ENCODE measurements at places on chromosomes 4 and X.

- no peak for DNase-seq
These were observed 1324.2 kb downstream of the TECRL start for GRCh38 chr4:63085091-63085490.

DNA sequence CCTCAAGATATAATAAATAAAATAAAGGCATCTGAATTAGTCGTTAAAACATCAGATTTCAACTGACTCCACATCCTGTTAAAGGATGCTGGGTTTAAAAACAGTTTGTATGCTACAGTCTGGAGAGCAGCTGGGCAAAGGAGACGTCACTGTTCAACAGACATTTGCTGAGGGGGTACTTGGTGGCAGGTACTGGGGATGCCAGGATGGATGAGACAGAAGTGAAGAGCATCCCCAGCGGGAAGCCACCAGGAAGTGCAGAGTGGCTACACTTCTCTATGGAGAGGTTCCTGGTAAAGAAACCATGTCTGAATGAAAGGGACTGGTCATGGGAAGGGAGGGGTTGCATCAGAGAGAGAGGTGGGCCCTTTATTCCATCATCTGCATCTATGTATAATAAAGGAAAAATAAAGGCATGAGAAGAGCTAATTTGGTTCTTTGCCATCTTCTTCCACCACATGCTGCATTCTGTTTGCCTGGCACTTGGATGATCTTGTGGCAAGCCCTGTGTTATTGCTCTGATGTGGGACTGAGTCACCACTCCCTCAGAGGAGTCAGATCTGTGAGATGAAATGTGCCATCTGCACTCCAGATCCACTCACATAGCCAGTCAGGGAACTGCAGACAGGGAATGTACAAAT lies 145.0 kb downstream of the SOWAHB start:
- peak; percentile 69 for DNase-seq

- DNase-seq = no peak
These were observed 25.8 kb downstream of the PIN4 start for GRCh38 chrX:72207366-72207765.

DNA sequence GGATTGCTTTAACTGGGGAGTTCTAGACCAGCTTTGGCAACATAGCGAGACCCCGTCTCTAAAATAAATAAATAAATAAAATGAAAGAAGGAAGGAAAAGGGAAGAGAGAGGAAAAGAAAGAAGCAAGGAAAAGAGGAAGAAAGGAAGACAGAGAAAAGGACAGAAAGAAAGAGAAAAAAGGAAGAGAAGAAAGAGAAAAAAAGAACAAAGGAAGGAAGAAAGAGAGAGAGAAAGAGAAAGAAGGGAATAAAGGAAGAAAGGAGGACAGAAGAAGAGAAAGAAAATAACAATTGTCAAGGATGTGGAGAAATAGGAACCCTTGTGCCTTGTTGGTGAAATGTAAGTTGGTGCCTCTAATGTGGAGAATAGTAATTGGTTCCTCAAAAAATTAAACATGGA lies 74.6 kb downstream of the ANAPC4 start:
- no peak for DNase-seq

GRCh38 chr4:113987382-113987941 lies 8.0 kb upstream of the ARSJ start:
- DNase-seq = no peak

DNA sequence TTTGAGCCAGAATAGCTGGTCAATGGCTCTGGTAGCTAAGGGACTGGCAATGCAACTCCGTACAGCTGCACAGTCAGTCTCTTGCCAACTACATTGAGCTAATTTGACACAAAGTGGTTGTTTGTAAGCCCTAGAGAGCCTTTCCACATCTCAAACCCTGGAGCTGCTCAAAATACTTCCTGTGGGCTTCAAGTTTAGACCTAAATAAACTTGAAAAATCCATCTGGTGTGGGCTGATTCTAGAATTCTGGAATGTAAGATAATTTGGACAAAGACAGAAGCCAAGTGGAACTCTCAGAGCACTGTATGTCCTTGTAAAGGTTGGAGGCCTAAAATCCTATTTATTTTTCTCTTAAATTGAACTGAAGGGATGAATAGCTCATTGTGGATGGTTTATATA lies 380.8 kb downstream of the SPRY1 start:
- DNase-seq = no peak

DNA sequence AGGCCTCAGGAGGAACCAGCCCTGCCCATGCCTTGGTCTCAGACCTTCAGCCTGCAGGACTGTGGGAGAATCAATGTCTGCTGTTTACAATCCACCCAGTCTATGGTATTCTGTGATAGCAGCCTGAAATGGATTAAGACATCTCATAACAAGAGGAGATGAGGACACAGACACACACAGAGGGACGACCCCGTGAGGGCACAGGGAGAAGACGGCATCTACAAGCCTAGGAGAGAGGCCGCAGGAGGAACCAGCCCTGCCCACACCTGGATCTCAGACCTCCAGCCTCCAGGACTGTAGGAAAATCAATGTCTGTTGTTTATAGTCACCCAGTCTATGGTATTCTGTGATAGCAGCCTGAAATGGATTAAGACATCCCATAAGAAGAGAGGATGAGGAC lies 3.3 kb downstream of the SLC25A6 start:
- DNase-seq = no peak

- DNase-seq = no peak
These were observed 10.5 kb upstream of the ZCCHC13 start for GRCh38 chrX:74293343-74293946.

DNA sequence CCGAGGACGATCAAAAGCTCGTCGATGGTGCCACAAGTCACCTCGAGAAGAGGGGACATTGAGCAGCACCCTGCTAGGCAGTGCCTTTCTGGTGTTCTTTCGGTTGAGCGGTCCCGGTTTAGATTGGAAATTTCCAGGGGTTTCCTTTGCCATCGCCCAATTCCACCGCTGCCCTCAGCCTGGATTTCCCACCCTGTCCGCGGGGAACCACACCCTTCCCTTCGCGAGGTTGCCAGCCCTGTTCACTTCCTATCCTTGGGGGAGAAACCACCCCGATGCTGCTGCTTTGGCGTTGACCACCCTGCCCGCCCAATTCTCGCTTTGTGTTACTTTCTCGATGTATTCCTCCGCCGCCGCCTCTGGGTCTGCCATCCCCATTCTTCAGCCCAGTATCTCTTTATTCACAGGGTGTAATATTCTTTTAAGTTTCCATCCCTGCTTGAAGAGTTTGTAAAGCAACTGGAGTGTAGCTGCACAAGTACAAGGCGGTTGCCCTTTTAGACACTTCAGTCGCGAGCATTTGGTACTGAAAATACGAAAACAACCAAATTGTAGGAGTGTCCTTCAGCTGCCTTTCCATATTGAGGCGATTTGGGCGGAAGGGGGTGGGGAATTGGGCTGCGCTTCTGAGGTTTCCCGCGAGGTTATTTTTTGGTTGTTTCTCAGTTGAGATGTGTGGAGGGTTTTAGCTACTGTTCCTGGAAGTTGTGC lies 1.1 kb downstream of the OGT start:
- no peak for DNase-seq

DNA sequence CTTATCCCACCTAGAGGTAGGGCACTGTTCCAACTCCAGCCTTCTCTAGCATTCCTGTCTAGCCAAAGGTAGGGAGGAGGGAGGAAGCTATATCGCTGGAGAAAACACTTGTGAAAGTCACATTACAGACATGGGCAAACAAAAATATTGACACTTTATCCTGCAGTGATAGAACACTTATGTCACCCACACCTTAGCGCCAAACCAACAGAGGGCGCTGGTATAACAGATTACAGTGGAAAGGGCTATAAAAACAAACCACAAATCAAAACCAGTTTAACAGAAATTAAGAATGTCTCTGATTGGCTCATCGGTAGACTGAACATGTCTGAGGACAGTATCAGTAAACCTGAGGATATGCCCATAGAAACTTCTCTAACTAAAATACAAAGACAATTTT lies 451.3 kb downstream of the TLL1 start:
- DNase-seq = no peak

DNA sequence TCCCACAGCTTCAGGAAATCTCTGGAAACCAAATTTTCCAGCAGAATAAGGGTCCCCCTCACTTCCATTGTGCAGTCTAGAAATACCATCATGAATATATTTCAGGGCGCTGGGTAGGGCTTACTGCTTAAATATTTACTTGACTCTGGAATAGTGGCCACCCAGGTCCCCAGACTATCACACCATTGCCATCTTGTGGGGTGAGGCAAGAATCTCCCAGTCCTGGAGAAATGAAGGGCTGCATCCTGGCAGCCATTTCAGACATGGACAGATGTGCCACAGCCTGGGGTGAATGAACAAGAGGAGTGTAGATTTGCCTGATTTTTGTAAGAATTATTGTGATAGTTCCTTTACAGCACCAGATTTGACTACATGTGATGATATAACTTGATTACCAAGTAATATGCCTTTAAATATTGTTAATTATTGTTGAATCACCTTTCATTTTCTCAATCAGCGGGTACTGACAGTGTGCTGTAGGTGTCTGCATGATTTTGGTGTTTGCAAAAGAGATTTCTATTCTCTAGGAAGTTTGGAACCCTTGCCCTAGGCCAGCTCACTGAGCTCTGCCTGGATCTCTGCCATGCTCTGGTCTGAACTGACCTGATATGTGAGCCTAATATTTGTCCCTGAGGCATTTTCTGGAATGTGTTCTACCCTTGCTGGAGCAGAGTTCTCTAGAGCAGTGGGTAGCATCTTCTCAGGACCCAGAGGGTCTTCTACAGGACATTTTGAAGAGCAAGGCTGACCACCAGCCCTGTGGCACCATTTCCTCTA lies 183.4 kb downstream of the KIT start:
- DNase-seq = no peak

GRCh38 chr4:123497340-123497739 lies 100.7 kb downstream of the SPRY1 start:
- DNase-seq = no peak

DNA sequence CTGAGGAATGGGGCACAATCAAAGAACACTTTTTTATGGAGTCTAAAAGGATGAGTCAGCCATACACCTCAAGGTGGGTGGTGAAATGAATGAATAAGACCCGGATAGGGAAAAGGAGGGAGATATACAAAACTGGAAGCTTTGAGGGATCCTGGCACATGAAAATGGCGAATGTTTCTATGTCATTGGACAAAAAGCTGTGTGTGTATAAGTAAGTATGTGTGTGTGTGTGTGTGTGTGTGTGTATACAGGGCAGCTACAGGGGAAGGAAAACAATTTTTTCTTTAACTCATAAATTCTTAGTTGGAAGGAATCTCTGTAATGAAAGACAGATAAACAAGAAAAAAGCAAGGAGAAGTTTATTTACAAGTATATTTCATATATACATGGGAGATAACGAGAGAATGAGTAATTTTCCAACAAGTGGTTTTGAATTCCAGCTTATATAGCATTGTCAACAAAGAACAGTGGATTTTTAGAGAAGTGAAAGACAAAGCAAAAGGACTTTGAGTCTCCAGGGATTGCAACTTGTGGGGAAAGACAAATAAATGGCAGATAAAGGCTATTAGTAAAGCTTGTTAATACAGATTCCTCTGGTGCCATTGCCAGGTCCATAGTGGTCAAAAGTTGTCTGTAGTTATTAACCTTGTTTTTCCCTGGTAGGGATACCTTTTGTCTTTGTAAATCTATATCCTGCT lies 99.7 kb downstream of the MMRN1 start:
- DNase-seq = no peak

DNA sequence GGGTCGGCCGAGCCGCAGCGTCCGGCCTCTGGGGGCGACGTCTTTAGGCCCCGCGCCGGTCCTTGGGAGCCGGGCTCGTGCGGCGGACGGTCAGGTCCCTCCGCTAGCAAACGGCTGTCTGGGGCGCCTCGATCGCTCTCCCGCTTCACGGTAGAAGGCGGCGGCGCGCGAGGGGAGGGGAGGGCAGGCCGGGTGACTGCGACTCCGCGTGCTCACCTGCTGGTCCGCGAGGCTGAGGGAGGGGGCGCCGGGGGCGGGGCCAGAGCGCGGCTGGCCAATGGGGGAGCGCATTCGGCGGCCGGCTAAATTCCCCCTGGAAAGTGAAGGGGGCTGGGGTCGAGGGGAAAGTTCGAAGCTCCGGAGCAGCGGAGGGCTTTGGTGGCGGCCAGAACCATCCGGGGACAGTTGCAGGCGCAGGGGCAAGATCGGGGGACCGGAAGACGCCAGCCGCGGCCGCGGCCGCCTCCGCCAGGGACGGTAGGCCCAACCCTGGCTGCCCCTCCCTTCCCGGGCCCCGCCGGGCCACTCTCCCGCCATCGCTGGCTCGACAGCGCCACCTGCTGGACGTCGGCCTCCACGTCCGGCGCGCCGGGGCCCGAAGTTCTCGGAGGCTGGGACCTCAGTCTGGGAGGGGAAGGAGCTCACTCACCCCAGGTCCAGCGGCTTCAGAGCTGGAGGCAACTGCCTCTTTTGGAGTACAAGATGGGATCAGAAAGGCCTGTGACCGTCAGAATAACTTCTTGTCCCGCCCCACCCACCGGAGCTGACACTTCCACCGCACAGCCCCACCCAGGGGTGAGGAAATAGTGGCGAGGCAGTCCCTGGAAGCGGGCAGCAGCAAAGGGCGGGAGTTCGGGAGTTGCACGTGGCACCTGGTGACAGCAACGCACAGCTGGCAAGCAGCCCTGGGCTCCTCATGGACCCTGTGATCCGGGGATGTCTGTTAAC lies 49.9 kb downstream of the ELF4 start:
- no peak for DNase-seq

- DNase-seq = no peak
These were observed 716 bp downstream of the KIT start for GRCh38 chr4:54658252-54659093.

- no peak for DNase-seq
These were observed 644.1 kb downstream of the MID1IP1 start for GRCh38 chrX:39445336-39445735.
